ENCODE measurements at places on chromosomes 12 and 14. TPM values are rescaled to one million over a fixed set of nuclear protein-coding genes. Genes with fewer than 3 reads are reported as not detected.

DNA sequence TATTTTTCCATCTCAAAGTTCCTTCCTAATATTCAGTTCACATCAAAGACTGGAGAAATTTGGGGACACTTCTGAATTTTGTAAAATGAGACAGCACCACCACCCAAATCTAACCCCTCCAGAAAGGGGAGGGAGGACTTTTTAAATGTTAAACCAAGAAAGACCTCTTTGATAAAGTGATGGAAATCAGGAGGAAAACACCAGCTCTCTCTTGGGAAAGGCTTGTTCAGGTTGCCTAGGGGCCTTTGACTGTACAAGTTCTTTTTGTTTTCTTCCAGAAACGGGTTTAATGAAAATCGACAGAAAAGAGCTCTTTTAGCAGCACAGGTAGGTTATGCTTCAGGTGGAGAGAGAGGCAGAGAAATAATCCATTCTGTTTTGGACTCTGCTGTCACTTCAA lies 112.3 kb downstream of the OTOGL start:
- no peaks in the 10 kb centered on the region for H3K36me3 ChIP-seq
- H3K27ac ChIP-seq = no peak overlapping the region
- H3K27me3 ChIP-seq = no peaks in the 10 kb centered on the region
- no peak for DNase-seq
- H3K4me1 ChIP-seq = no peaks in the 10 kb centered on the region

GRCh38 chr12:132429602-132429945 lies 60.4 kb upstream of the FBRSL1 start:
- H3K27me3 ChIP-seq = peaks cover 17% of the 10 kb centered on the region
- no peak overlapping the region for H3K4me3 ChIP-seq
- no peaks in the 10 kb centered on the region for H3K36me3 ChIP-seq
- H3K4me1 ChIP-seq = peaks cover 76% of the 10 kb centered on the region
- peak overlapping the region; percentile 63 for H3K27ac ChIP-seq
- DNase-seq = peak; percentile 77

DNA sequence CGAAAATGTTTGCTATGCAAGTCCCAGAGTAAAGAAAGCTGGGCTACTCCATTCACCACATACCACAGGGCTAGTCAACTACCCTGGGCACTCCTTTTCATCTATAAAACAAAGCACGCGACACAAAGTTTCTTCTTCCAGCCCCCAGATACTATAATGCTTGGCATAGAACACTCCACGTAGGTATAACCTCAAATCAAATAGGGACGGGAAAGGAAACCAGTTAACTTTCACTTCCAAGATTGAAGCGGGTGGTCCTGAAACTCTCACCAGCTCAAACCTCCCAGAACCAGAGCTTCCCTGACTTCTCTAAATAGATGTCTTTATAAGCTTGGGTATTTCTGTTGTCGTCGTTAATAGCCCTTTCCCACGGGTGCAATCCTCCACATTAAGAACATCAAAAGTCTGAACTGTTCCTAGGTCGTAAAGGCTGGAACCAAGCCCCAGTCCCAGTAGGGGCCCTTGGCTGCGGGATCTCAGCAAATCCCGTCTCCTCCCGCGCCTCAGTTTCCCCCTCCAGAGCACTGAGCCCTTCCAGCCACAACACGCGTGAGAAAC lies 647 bp downstream of the LGMN start:
- peak overlapping the region; percentile 76 for H3K27ac ChIP-seq
- peaks cover 11% of the 10 kb centered on the region for H3K4me1 ChIP-seq
- H3K36me3 ChIP-seq = no peaks in the 10 kb centered on the region
- H3K27me3 ChIP-seq = no peaks in the 10 kb centered on the region

DNA sequence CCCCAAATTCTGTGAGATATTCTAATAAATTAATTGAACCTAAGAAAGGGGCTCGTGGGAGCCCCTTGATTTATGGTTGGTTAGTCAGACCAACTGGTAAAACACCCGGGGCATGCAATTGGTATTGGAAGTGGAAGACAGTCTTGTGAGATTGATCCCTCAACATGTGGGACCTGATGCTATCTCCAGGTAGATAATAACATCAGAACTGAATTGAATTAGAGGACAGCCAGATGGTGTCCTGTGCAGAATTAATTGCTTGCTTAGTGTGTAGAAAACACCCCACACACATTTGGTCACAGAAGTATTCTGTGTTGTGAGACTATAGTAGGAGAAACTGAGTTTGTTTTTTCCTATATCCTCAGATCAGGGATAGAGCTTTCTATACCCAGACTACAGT lies 22.0 kb downstream of the PYROXD1 start:
- no peak overlapping the region for H3K4me3 ChIP-seq
- H3K4me1 ChIP-seq = no peaks in the 10 kb centered on the region
- no peaks in the 10 kb centered on the region for H3K27me3 ChIP-seq
- DNase-seq = no peak
- peaks cover 24% of the 10 kb centered on the region for H3K36me3 ChIP-seq

Gene KRT78
- 0.79 TPM for polyA plus RNA-seq

Gene WASHC3
- polyA plus RNA-seq = 42.0 TPM

Gene KLRK1
- polyA plus RNA-seq = 0.61 TPM

- no peak for DNase-seq
- H3K27ac ChIP-seq = no peak overlapping the region
- H3K4me3 ChIP-seq = no peak overlapping the region
- H3K27me3 ChIP-seq = no peaks in the 10 kb centered on the region
Measured at GRCh38 chr12:116672842-116673516, 64.9 kb downstream of the SPRING1 start.

DNA sequence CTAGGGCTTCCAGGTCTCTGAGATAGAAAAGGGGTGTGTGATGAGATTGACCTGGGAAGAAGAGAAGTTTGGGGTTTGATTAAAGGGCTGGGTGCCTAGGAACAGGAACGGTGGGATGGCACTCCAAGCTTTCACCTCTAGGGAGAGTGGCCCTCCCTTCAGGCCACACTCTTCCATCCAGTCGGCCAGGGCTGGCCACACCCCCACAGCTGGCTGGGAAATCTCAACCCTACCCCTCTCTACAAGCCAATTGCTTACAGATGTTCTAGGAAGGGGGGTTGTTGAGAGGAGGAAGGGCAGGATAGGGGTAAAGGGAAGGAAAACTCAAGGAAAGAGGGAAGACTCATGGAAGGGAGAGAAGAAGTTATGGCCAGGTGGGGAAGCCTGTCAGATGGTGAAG lies 6.6 kb upstream of the ITGA5 start:
- no peak overlapping the region for H3K27ac ChIP-seq
- no peak overlapping the region for H3K4me3 ChIP-seq
- DNase-seq = peak; percentile 89
- H3K36me3 ChIP-seq = no peaks in the 10 kb centered on the region
- H3K27me3 ChIP-seq = no peaks in the 10 kb centered on the region

DNA sequence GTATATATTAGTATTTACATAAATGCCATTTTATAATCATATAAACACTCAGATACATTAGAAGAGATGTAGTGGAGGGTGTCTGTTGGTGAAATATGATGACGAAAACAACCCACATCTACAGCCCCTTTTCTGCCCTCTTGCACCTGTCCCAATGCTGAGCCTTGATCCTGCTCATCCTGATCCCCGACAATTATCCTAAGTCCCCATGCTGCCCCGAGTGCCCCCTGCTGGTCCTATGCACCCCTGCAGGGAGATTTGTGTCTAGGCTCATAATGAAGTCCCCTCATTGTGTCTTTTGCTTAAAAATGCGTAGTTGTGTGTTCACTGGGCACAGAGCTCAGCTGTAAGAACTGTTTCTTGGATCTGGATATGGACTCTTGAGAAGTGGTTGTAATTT lies 554.5 kb downstream of the TMEM121 start:
- H3K4me3 ChIP-seq = no peak overlapping the region
- no peaks in the 10 kb centered on the region for H3K36me3 ChIP-seq
- no peak for DNase-seq

Gene P2RX2
- not detected for polyA plus RNA-seq

Gene TAS2R31
- 0.69 TPM for polyA plus RNA-seq

DNA sequence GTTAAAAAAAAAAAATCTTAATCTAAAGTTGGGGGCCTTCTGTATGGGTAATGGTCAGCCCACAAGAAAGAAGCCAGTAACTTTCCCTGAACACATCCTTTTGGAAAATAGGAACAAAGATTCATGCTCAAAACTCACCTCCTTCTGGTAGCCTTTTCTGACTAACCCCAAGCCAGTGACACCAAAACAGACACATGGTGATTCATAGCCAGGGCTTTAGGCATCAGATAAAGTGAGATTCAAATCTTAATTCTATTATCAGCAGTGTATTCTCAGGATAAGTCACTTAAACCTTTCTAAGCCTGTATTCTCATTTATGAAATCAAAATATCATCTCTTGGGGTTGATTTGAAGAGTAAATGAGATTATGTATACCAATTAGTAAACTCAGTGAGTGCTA lies 4.9 kb downstream of the ATP5MC2 start:
- no peak overlapping the region for H3K4me3 ChIP-seq
- peaks cover 68% of the 10 kb centered on the region for H3K36me3 ChIP-seq
- peaks cover 8% of the 10 kb centered on the region for H3K4me1 ChIP-seq
- no peaks in the 10 kb centered on the region for H3K27me3 ChIP-seq

Gene PTCSC3
- not detected for polyA plus RNA-seq

Measured in muscle of leg (tissue), 16 donors.